Natural killer cell treated with Interleukin-12 subunit alpha and Interleukin-12 subunit beta and Interleukin-15 and Interleukin-18, amount 100 ng/mL, for 72 hours (primary cell): ENCODE measurements at places on chromosomes 7 and 10. TPM values are rescaled to one million over a fixed set of nuclear protein-coding genes. Genes with fewer than 3 reads are reported as not detected.

- no peak overlapping the region for H3K27ac ChIP-seq
- no peaks in the 10 kb centered on the region for H3K36me3 ChIP-seq
- H3K4me1 ChIP-seq: peaks cover 21% of the 10 kb centered on the region
- no peak for DNase-seq
- H3K4me3 ChIP-seq: no peak overlapping the region
Measured at GRCh38 chr7:33195264-33195663, 65.9 kb downstream of the BBS9 start.

- no peak overlapping the region for H3K27ac ChIP-seq
- H3K4me1 ChIP-seq: no peaks in the 10 kb centered on the region
- no peak overlapping the region for H3K4me3 ChIP-seq
- no peak for DNase-seq
Measured at GRCh38 chr10:52908478-52908877, 135.9 kb upstream of the MBL2 start.

GRCh38 chr7:26629696-26630095 is 234.7 kb downstream of the SKAP2 start:
- H3K27me3 ChIP-seq: no peaks in the 10 kb centered on the region
- H3K36me3 ChIP-seq: no peaks in the 10 kb centered on the region
- H3K4me1 ChIP-seq: no peaks in the 10 kb centered on the region

ABCB4 gene
- 0.69 TPM for total RNA-seq

DNA sequence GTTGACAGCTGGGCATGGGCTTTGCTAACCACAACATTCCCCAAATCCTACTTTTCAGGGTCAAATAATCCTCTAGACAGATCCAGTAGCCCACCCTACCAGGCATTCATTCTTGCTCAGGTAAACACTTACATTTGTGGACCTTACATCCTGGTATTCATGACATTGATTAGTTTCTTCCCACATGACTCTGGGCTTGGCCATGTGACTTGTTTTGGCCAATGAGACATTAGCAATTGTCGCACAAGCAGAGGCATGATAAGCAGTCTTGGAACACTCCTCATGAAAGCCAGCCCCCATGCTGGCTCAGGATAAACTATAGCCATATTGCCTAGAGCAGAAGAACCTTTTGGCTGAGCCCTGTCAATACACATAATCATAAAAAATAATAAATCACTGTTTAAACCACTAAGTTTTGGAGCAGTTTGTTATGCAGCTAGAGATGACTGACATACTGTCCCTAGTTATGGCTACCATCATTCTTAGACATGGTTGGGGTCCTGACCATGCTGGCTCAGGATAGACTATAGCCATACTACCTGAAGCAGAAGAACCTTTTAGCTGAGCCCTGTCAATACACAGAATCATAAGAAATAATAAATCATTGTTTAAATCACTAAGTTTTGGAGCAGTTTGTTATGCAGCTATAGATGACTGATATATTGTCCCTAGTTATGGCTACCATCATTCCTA is 6.3 kb upstream of the COL13A1 start:
- H3K27me3 ChIP-seq: peaks cover 29% of the 10 kb centered on the region
- no peak overlapping the region for H3K4me3 ChIP-seq
- DNase-seq: peak; percentile 1
- peaks cover 16% of the 10 kb centered on the region for H3K4me1 ChIP-seq

DNA sequence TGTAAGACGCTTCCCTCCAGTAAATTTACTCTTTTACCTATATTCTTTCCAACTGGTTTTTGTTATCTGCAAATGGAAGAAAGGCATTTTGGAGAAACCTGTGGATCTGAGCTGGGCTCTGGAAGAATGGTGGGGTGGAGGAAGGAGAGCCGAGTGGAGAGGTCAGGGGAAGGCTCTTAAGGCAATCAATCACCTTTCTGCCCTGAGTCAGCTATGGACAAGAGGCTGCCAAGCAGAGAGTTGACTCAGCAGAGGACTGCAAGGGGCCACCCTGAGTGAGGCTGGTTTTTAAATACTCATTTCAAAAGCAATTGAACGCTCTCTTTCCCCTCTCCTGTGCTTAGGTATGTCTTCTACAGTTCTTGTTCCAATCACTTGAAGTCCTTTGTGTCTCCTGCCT is 81.8 kb downstream of the SPAG6 start:
- H3K4me1 ChIP-seq: peaks cover 4% of the 10 kb centered on the region
- no peak overlapping the region for H3K27ac ChIP-seq
- no peaks in the 10 kb centered on the region for H3K36me3 ChIP-seq
- no peak overlapping the region for H3K4me3 ChIP-seq
- peaks cover 20% of the 10 kb centered on the region for H3K27me3 ChIP-seq
- DNase-seq: no peak

DNA sequence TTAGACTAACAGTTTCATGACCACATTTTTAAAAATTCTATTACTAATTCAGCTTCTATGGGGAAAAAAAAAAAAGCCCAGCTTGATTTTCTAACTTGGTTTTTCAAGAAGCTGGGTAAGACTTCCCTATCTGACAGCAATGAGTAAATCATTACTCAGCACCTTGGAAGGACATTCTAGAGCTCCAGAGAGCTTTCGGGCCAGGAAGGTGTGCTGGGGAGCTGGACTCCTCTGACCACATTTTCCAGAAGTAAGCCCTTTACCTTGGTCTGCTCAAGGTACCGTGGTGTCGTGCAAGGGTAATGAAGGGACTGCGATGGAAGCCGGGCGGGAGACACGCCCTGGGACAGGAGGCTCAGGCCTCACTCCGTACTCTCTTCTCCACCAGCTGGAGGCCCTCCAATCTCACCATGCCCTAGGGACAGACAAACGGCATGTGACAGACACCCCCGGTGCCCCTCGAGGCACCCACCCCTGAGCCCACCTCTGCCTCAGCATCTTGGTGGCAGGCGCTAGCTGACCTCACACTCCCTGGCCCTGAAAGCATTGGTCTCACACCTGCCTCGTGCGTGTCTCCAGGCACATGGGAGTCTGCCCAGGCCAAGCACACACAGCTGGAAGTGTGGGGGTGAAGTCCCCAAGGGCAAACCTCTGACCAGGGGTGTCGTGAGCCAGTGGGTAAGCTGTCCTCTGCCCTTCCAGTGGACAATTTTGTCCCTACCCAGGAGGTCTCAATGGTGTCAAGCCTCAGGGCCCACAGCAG is 152.1 kb downstream of the OAT start:
- no peaks in the 10 kb centered on the region for H3K4me1 ChIP-seq
- no peaks in the 10 kb centered on the region for H3K36me3 ChIP-seq
- H3K27ac ChIP-seq: no peak overlapping the region
- H3K4me3 ChIP-seq: no peak overlapping the region

- H3K27ac ChIP-seq: no peak overlapping the region
- peaks cover 14% of the 10 kb centered on the region for H3K4me1 ChIP-seq
- H3K36me3 ChIP-seq: peaks cover 18% of the 10 kb centered on the region
- no peak for DNase-seq
- H3K4me3 ChIP-seq: no peak overlapping the region
Measured at GRCh38 chr7:96676919-96677318, 32.7 kb downstream of the SEM1 start.

METTL27 gene
- total RNA-seq: not detected

DNA sequence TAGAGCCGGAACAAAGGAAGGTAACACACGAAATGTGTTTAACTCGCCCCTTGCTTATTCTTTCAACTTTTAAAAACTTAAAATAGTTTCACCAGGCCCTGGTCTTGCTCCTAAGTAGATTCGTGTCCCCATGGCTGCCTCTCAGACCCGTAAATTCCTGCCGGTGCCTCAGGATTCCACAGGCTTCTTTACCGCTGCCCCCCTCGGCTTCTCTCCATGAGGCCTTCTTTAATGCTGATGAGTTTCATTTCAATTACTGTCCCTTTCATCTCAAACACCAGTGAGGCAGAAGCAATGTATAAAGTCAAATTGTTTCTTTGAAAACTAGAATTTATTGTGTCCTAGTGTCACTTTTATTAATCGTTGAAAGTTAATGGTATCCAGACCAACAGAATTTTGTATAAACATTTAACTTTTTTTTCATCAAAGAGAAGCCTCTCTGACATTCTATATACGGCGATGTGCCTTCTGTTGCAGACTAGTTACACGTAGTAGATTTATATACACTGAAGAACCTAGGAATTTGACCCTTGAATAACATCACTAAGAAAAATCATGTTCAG is 225.2 kb downstream of the C7orf25 start:
- H3K4me3 ChIP-seq: no peak overlapping the region
- no peak for DNase-seq
- no peak overlapping the region for H3K27ac ChIP-seq
- no peaks in the 10 kb centered on the region for H3K4me1 ChIP-seq

DNA sequence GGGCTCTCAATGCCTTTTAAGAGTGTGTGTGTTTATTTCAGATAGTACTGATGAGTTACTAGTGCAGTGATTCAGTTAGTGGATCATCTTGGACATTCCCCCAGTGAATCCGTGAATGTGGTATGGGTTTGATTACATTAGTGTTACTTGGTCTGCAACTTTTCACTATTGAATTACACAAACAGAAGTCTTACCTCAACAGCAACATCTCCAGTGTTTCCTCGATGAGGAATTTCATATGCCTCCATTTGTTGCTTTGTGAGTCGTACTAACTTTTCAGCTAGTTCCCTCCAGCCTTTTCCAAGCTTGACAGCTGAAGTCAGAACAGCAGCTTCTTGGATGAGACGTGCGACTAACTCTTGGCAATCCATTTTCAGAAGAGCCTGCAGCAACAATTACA is 63.2 kb downstream of the MACC1 start:
- no peak overlapping the region for H3K4me3 ChIP-seq
- H3K27ac ChIP-seq: no peak overlapping the region
- no peaks in the 10 kb centered on the region for H3K4me1 ChIP-seq
- peaks cover 5% of the 10 kb centered on the region for H3K36me3 ChIP-seq
- DNase-seq: no peak

GRCh38 chr7:127571741-127572505 is 13.5 kb downstream of the GCC1 start:
- H3K36me3 ChIP-seq: peaks cover 19% of the 10 kb centered on the region
- no peak overlapping the region for H3K27ac ChIP-seq
- H3K4me1 ChIP-seq: peaks cover 4% of the 10 kb centered on the region
- no peaks in the 10 kb centered on the region for H3K27me3 ChIP-seq

- no peak overlapping the region for H3K4me3 ChIP-seq
- H3K36me3 ChIP-seq: peaks cover 5% of the 10 kb centered on the region
- peaks cover 43% of the 10 kb centered on the region for H3K4me1 ChIP-seq
Measured at GRCh38 chr7:23593706-23594105, 3.5 kb upstream of the CCDC126 start.

DNA sequence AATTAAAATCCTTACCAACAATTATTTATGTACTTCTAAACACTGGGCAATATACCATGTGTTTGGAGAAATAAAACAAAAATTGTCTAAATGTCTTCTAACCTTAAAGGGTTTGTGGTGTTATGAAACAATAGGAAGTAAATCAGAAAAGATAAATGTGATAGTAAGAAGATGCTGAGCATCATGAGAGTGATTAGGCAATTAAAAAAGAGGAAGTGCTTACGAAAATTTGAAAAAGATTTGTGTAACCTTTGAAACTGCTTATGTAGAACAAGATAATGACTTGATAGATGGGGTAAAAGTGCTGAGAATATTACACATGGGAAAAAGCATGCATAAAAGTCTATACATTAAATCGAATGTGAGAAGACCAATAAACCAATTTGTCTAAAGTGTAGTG is 573.4 kb upstream of the CNTNAP2 start:
- H3K27me3 ChIP-seq: no peaks in the 10 kb centered on the region
- H3K36me3 ChIP-seq: peaks cover 4% of the 10 kb centered on the region
- H3K4me3 ChIP-seq: no peak overlapping the region
- no peak for DNase-seq

IFIT1B gene
- not detected for total RNA-seq

DNA sequence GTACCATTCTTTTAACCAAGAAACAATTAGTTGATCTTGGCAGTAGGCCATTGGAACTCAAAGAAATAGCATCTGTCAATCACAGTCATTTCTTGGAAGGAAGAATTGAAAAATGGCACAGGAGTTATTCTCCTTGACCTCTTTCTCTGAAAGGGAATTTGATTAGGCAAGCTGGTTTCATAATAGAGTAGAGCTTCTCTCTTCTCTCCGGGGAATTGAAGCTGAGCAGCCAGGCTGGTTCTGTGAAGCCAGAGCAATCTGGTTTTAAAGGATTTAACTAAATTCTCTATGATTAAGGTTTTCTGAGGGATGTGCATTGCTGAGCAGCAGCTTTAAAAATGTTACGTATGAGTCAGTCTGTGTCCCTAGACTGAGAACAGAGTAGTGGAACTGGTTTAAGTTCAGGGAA is 70.2 kb downstream of the AHCYL2 start:
- no peak overlapping the region for H3K4me3 ChIP-seq

HNRNPA2B1 gene
- 824 TPM for total RNA-seq

DNA sequence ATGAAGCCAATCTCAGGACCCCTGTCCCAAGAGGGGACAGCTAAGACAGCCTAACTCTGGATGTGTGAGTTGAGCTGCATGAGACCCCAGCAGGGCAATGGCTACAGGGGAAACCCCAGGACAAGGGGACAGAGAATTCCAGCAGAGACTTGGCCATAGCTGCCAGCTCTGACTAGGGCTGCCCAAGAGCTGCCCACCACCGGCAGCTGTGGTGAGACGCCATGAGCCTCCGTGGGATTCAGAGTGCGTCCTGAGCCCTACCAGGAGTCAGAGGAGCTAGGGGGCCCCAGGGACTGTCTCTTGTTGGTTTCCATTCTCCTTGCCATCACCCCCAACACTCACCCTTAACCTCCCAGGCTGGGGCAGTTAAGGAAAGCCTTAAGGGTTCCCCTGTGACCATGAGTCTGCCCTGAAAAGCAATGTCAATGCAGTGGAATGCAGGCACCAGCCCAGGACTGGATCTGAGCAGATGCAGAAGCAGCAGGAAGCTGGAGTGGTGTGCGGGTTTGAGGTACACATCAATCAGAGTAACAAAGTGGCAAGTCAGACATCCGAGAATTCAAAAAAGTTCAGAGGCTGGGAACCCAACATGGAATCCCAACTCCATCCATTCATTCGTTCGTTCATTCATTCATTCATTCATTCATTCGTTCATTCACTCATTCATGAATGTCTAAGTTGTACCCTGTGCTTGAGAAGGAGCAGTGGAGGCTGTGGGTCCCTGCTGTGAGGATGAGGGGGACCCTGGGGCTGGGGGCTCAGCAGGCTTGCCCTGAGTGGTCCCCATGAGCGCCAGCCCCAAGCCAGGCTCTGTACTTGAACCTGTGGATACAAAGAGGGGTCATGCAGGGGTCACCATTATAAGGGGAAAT is 52.9 kb downstream of the C10orf120 start:
- no peaks in the 10 kb centered on the region for H3K4me1 ChIP-seq
- H3K27ac ChIP-seq: no peak overlapping the region
- DNase-seq: no peak

DNA sequence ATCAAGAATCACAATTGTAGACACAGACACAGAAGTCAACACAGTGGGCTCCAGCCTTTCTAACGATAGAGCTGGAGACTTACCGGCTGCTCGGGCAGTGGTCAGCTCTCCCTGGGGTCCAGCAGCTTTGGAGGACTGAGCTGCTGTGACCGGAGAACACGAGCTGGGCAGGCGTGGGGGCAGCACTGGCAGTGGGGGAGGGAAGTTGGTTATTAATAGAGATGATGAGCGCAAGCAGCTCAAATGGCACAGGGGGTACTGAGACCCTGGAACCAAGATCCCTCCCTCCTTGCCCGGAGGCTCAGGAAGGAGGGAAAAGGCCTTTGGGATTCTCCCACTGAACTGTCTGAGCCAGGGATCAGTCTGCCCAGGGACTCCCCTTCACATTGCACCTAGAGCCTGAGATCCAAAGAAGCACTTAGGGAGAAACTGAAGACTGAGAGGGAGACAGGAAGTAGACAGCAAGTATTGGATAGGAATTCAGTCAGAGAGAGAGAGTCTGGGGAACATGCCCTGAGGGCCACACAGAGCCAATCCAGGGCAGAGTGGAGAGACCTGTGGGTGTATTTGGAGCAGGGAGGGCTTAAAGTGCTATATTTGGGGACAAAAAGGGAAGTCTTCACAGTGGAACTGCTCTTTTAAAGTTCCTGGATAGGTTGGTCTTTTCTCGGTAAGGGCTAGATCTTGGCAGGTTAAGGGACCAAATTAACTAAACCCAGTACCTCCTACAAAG is at the start of gene MYOZ1:
Gene MYOZ1, minus strand, starts transcription at position 147 of the 733 bp plus-strand sequence. CDS start 1,457 bp downstream, outside the sequence.
- no peaks in the 10 kb centered on the region for H3K36me3 ChIP-seq
- H3K27ac ChIP-seq: peak within 1 kb of the TSS; percentile 19
- peaks cover 3% of the 10 kb centered on the region for H3K27me3 ChIP-seq
